ENCODE measurements at places on chromosomes 1 and 21.

DNA sequence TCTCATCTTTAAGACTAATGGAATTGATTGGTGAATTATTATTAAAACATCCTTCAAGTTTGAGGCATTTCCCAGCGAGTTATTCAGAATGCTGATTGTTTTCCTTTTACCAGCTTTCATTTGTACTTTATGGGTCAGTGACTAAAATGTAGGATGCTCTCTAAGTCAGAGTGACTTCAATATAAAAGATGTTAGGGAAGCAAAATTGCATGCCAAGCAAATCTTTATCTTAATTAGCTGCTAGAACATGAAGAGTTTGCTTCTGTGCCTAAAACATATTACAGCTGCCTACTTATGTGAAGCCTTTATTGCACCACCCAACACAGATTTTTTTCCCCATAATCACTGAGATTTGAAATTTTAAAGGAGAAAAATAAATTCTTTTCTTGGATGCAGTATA is 79.8 kb upstream of the CYYR1 start:
- no peak for DNase-seq

DNA sequence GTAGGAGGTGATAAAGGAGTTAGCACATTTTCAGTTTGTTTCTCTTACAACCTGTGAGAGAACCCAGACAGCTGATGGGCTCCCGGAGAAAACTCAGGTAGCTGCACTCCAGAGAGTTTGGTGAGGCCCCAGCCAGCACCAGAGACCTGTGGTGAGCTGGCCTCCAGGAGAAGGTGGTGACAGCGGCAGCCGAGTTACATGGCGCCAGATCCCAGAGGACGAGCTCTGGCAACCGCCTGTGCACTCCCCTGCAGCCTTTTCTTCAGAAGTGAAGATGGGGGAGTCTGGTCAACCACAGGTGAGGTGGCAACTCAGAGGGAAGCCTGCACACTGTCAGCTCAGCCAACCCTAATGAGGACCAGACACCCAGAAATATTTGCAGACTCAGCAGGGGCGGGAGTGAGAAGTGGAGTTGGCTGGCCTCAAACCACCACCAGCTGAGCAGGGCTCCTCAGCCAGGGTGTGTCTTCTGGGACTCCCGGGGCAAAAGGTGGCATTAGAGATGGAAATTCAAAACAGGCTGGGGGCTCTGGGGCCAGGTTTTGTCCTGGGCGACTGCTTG is 209.7 kb downstream of the SETD4 start:
- DNase-seq: no peak

DNA sequence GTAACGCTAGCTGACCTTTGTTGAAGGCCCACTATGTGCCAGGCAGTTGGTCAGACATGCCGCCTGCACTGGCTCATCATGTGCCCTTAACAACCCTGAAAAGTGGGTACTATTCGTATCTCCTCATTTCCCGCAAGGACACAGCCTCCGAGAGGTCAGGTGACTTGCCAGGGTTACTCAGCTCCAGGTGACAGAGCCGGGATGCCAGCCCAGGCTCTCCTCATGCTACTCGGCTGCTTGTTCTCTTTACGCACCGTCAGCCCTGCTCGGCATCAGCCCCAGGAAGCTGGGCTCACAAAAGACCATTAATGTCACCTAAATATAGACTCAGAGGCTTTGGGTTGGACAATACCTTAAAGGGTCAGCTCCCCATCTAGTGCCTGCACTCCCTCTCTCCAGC is 29.0 kb downstream of the GRHL3 start:
- no peak for DNase-seq

GRCh38 chr1:28915031-28915895 is 894 bp downstream of the EPB41 start:
- DNase-seq: no peak

GRCh38 chr1:204409836-204410687 is 1.6 kb downstream of the PPP1R15B start:
- DNase-seq: no peak

Measured in BJ (cell line).